PC-9 (cell line): ENCODE measurements at places on chromosomes 3 and 15.

GRCh38 chr3:11530153-11530721 is 113.5 kb downstream of the VGLL4 start:
- DNase-seq: no peak

GRCh38 chr15:60804551-60804950 is 325.6 kb upstream of the ICE2 start:
- DNase-seq: no peak

GRCh38 chr3:120773932-120774331 is 31.4 kb downstream of the GTF2E1 start:
- DNase-seq: no peak

DNA sequence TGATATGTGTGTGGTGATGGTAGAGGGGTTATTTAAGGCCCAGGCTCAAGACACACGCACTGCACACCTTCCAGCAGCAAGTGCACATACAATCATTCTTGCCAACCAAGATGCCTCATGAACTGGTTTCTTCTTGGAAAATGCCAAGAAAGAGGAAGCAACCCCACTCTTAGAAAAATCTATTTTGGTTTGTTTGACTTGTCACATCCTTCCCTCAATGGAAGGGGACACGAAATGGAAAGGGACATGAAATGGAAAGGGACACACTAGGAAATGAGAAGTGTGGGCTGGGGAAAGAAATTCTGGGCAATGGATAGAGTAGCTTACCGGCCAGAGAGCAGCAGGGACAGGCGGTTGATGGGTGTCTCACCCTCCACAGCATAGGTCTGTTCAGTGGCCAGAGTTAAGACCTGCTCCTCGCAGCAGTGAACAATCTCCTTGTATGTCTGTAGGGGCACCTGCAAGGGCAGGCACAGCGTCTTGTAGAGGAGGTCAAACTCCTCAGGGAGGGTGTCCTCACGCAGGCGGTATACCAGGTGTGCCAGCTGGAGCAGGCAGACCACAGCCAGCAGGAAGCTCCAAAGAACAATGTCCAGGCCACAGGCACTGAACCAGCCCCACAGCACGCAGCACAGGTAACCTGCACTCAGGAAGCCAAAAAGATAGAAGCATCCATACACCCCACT is 640 bp downstream of the POPDC2 start:
- DNase-seq: no peak

- DNase-seq: no peak
Observed at GRCh38 chr3:38099518-38099917, 37.4 kb downstream of the ACAA1 start.
